ENCODE measurements at places on chromosomes 1 and 21.

- DNase-seq: no peak
Observed at GRCh38 chr1:46302641-46303037, 777 bp downstream of the LRRC41 start.

GRCh38 chr1:109134423-109134822 is 20.5 kb downstream of the ELAPOR1 start:
- no peak for DNase-seq

DNA sequence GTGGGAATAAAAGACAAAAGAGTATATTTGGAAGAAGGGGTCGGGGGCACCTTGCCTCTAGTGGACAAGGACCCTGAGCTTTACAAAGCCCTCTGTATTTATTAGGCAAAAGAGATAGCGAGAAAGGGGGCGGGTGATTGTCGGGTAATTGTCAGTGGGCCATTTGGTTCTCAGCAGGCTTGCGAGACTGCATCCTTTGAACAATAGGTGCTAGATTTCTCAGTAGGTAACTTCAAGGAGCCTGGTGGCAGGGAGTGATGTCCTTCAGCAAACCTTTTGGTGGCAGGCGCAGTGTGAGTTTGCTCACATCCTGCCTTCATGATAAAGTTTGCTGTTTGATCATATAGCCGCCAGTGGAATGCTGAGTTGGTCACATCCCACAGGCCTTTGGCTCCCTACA is 71.4 kb downstream of the AXDND1 start:
- DNase-seq: no peak

- peak; percentile 74 for DNase-seq
Observed at GRCh38 chr1:40339420-40340323, 22.6 kb upstream of the COL9A2 start.

DNA sequence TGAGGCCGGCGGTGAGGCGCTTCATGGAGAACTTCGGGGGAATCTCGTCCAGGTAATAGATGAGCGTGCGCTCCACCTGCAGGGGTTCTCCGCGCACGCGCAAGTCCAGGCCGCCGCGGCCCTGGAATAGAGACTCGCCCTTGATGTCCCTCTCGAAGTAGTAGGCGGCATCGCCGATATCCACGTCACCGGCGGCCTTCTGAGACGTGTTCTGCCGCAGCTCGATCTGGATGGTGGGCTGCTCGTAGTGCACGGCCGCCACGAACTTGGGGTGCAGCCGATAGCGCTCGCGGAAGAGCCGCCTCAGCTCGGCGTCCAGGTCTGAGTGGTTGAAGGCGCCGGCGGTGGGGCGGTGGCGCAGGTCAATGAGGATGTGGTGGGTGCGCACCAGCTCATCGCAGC is 726 bp downstream of the TACSTD2 start:
- DNase-seq: no peak

DNA sequence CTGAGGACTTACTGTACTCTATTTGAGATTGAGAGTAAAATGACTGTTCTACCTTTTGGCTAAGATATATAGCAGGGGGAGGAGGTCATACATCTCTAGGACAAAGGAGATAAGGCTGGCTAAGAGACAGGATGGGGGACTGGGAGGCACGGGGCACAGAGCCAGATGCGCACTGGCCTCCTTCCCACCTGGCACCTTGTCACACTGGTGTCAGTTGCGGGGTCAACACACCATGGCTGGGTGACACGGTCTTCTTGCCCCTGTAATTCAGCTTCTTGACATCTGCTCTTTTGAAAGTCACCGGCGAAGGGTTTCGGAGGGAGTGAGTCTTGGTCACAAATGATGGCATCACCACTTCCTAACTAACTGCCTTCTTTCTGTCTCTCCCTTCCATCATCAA is 177.3 kb downstream of the ZSCAN20 start:
- DNase-seq: no peak

All from NCI-H2029 (cell line).